ENCODE measurements at places on chromosomes 1 and 21.
A peak's percentile ranks its signal among the peaks of the same experiment; 100 is the strongest.

DNA sequence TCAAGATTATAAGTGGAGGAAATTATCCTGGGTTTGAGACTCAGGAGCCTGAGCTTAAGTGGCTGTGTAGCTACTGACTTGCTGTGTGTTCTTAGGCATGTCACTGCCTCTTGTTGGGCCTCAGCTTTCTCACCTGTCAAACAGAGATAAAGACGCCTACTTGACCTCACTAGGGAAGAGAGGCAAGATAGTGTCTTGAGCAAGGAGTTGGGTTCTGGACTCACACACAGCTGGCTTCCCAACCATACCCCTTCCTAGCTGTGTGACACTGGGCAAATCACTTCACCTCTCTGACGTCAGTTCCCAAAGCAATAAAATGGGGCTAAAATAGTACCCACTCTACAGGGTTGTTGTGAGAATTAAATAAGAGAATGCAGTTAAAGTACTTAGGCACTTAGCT, 11.6 kb upstream of the EPB41 start:
- no peak for DNase-seq

GRCh38 chr1:167477986-167478385, 40.3 kb downstream of the CD247 start:
- no peak for DNase-seq

- DNase-seq, result peak; percentile 91
These were observed 75.4 kb downstream of the ABCA4 start for GRCh38 chr1:94045465-94046056.

DNA sequence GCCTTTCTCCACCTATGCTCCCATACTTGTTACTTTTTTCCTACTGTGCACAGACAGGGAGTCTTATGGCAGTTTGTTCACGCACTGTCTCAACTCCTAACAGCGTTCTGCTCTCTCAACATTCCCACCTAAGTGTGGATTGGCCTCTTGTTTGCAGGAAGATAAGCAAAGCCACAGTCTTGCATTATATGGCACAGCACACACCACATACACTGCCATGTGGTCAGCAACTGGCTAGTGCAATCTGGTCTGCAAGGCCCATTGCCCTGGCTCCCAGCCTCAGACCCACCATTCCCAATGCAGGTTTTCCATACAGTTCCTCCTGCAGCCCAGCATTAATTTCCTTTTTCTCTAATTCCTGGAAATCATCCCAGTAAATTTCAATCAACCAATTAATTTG, 38.3 kb upstream of the LAMC2 start:
- no peak for DNase-seq

DNA sequence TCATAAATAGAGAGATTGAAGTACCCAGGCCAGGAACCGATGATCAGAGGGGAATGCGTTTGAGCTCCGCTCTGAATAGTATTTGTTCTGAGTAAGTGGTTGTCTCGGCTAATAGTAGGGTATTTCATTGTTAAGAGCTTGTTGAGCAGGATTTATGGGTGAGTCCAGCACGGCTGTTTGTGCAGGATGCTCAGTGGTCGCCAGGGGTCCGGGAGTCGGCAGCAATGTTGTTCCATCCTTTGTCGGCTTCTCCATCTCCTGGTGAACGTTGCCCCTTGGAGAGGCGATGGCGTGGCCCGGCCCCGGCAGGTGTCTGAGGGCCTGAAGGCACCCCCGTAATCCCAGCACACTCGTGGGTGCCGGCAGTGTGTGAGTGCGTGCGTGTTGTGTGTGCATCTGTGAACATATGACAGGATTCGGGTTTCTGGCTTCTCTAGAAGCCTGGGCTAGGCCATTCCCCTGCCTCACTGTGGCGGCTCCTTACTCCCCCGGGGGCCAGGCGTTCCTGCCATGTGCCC, 160.8 kb upstream of the ARHGEF16 start:
- no peak for DNase-seq

DNA sequence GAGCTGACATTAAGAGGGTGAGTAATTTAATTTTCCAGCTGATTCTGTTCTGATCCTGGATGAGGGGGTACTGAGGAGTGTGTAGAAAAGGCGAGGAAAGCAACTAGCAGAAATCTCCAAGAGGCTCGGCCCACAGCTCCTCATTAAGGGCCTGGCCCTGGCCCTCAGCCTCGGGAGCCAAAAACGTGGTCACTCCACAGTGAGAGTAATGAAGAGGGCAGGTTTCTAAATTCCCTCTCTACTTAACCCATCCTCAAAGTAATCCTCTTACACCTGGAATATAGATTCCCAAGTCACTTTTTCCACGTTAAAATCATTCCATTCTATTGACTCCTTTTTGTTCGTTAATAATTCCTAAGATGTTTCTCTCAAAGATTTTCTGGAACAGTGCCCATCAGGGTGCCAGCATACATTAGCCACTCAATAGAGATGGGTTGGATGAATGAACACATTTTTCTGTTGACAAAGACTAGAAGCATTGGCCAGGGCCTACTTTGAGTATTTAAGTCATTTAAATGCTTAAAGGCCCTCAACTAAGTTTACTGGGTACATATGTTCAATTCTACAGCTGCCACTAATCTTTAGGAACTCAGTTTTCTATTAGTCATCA, 1.1 kb upstream of the COL11A1 start:
- DNase-seq, result no peak

DNA sequence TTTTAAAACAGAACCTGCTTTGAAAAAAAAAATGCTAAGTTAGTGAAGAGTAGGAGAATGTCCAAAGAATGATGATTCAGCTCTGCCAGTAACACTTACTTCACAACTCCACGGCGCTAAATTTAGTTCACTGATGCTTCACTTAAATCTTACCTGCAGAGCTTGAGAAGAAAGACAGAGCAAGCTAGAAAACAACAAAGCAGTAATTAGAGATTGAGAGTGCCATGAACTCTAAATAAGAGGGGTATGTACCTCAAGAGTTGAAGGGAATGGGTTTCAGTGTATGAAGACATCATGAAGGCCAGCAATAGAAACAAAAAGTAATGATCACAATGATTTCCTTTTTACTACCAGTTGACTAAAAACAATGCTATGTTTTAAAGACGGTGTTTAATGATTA, 32.8 kb downstream of the EPRS1 start:
- DNase-seq, result no peak

DNA sequence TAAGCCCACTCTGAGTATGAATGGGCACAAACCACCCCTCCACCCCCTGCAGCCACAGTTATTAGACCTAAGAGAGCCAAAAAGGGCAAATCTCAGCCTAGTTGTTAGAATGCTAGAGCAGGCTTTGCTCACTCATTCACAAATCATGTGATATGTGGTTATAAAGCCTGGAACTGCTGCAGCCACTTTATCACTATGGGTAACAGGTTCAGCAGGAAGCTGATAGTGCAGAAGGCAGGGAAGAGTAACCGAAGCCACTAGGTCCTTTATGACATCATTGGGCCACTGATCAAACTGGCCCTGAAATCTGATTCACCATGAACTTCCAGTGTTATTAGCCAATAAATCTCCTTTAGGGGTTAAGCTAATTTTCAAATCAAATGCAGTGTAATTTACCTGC, 134.7 kb downstream of the GRIK1 start:
- DNase-seq, result no peak

DNA sequence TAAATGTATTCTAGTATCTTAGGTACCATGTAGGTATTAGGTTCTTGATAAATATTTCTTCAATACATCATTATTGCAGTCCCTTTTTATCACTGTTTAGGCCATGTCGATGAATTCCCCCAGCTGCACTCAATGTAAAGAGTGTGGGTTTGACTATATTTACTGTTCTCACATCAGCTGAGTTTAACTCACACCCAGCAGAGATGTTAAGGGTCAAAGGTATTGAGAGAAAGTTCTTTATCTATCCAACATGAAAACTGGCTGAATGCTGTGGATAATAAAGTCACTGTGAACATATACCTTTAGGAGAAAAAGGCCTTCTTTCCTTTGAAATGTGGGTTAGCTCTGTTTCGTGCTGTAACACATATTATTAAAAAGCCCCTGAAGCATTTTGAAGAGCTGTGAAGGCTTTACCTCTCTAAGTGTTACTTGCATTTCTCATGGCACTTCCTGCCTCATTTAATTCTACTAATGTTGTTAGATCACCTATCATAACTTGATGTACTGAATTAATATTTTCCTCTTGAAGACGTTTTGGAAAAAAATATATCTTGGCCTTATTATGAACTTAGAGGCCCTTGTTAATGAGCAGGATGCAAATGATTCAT, 19.1 kb upstream of the LYST start:
- DNase-seq, result no peak

All from foreskin melanocyte (primary cell).